Adipocyte (in vitro differentiated cells): ENCODE measurements at places on chromosomes 5 and 9.

DNA sequence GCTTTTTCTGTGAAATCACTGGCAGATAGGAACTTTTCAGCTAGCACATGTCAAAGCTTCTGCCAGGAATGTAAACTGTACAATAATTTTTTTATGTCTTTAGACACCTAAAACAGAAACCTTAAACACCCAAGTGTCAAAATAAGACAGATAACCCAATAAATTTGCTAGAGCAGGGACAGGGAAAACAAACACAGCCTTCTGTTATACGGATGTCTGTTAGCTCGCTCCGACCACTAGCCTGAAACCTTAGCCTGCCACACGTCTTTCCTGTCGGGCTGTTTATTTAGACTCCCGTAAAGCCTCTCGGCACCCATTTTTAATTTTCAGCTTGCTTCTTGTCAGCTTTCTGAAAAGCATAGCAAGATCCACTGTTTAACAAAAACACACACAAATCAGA lies 355.4 kb upstream of the SLC24A2 start:
- no peak for DNase-seq

DNA sequence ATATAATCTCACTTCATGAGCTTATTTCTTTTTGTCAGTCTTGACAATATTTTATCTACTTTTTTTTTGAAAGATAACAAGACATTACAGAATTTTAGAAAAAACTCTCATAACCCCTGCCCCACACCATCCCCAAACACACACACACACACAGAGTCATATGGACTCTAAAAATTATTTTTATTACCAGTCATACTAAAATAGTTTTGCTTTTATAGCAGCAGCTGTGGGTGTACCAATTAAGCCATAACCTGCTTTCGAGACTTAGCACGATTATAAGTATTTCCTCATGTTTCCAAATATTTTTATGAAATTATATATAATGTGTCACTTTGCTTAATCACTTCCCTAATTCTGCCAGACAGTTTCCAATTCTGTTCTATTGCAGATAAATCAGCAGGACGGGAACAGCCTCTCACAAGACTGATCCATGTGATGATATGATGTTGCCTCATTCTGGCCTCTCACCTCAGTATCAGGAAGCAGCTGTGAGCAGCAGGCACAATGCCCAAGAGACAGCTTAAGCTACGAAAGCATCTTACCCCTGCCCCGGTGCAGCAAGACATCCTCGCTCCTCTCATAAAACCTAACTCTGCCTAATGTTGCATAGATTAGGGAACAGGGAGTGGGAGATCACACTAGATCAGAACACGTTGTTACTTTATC lies 7.0 kb downstream of the PDCL start:
- no peak for DNase-seq

DNA sequence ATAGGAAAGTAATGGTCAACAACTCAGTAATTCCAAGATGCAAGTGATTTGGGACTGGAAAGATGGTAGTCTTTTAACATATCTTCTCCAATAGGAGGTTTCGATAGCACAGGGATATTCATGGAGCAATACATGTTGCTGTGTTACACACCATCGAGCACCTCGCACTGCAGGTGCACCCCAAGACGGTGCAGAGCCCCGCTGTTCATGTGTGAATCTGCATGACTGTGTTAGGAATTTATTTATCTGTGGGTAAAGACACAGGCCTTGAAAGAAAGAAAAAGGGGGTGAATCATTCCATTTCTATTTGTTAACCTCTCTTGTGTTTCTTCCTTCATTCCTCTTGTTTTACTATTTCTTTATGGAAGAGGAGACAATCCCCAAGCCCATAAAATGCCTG lies 217.1 kb downstream of the EBF1 start:
- DNase-seq = no peak

DNA sequence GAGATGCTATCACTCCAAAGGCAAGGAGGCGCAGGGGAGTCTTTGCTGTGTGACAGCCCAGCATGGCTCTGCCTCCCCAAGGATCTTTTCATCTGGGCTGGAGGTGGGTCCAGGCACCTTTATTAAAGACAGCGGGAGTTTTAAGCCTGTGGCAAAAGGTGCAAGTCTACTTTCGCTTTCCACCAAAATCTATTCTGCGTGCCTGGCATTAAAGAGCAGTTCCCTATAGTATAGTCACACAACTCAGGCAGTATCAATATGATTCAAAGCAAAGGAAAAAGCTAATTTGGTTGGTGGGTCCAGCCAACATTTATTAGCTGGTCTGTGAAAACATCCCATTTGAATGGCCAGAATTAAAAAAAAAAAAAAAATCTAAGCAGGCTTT lies 398.7 kb downstream of the EBF1 start:
- peak; percentile 32 for DNase-seq

DNA sequence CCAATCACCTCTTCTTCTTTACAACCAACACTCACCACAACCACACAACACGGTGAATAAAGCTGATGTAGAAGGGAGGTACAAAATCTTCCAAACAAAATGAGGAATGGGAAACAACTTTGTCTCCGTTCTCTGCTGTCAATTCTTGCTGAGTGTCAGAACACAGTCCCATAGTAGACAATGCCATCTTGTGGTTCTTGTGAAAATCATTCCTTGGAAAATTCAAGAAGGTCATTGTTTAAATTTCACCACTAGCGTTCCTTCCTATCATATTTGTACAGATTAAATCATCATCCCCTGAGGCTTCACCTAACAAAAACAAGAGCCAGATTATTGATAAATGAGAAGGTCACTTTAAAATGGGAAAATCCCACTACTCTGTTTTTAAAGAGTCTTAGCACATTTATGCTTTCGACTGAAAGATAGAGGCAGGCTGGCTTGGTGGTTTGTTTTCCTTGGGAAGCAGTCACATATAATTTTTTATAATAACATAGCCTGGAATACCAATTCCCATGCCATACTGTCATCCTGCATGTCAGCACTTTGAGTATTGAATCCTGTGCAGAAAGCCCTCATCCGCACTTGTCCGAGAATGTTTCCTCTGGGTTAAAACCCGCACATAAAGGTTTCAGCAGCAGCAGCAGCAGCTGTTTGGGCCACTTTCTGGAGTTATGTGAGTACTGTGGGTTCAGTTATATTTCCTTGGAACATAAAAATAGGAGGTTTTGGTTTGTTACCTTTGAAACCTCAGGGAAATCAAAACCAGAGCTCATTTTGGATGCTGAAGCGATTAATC lies 395.0 kb upstream of the SMARCA2 start:
- DNase-seq = peak; percentile 3

- DNase-seq = no peak
Measured at GRCh38 chr9:136056546-136057235, 38.4 kb downstream of the NACC2 start.

GRCh38 chr5:21152611-21153010 lies 1164.6 kb upstream of the CDH18 start:
- peak; percentile 65 for DNase-seq

GRCh38 chr9:68462105-68462775 lies 78.4 kb downstream of the TMEM252 start:
- DNase-seq = no peak

DNA sequence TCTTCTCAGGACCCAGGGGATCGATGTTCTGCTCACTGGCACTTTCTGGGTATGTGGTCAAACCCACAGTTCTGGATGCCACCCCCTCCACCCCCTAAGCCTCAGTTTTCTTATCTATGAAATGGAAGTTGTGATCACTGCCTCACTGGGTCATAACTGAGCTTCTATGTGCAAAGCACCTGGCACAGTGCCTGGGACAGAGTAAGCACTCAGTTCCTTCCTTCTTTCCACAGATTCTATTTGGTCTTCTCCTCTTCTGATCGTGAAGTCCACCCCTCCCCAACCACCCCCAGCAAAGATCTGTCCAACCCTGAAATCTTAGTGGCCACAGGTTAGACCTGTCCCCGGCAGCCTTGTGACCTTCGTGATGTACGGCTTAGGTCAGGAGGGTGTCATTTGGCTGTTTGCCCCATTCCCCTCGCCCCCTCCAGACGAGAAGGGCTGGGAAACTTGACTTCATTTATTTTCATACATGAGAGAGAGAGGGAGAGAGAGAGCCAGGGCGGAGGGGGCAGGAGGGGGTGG lies 181.4 kb downstream of the FGF18 start:
- DNase-seq = no peak

DNA sequence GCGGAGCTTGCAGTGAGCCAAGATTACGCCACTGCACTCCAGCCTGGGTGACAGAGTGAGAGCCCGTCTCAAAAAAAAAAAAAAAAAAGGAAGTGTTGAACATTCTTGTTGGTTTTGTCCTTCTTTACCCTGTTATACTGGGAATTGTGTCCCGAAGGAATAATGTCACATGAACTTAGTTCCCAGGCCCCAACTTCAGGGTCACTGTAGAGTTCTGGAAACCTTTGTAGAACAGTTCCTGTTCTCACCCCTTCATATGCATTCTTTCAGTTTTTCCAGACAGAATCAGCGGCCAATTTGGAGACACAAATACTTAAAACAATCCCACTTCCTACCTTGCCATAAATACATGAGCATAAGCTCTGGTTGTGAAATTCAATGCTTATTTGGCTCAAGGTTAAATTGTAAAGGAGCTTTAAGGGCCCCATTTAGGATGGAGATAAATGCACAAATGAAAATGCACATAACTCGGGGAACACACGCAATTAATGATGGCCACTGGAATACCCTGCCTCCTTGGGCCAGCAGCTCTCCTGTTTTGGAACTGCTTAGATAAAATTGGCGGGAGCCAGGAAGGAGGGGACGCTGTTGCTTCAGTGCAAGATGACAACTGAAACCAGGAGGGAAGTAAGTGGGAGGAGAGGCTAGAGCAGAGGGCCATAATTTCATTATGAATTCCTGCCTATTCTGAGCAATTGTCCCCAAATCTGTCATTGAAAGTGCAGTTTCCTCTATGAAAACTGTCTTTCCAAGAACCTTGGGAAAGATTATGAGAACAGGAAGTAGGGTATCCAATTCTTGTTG lies 153.7 kb downstream of the FGF1 start:
- DNase-seq = no peak

GRCh38 chr5:112921026-112921832 lies 798 bp downstream of the REEP5 start:
- DNase-seq = peak; percentile 88
